ENCODE measurements at places on chromosomes 1 and 21.

DNA sequence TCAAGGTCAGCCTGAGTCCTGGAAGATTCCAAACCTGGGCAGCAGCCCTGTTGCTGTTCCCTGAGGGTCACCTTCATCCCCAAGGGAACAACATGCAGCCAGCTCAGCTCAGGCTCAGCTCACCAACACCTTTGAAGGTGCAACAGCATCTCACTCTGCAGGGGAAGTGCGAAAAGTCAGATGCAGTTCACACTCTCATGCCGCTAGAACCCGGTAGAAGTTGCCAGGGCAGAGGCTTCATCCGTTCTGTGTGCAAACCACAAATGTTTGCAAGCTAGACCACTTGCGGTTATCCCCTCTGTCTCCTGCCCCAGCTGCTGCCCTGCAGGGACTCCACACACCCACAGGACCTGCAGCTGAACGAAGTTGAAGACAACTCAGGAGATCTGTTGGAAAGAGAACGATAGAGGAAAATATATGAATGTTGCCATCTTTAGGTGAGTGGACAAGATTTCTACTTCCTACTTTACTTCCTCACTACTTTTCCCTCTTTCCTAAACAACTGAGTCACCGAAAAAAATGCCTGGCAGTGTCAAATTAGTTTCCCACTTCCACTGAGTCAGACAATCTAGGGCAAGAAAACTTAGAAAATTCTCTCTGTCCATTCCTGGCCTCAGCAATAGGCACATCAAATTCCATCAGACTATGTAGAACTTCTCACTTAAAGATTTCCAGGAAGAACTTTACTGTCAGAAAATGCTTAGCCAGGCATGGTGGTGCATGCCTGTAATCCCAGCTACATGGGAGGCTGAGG is 1.8 kb upstream of the FCRL6 start:
- DNase-seq = no peak

GRCh38 chr21:46555225-46555617 is 49.7 kb downstream of the S100B start:
- DNase-seq = no peak

DNA sequence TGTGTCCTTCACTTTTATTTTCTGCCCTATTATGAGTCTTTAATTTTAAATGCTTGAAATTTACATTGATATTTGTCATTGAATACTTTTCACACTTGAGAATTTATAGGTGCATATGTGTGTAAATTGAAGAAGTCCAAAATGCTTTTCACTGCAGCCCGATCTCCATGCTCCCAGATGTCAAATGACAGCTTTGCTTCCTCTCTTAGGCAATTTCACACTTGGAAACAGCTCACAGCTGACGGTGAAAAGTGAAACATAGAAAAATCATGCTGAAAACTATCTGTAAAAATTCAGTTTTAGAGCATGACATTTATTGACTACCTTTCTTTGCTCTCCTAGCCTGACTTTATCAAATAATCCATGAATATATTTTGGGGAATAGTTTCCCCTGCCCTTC is 196.0 kb downstream of the RPS6KC1 start:
- no peak for DNase-seq

- no peak for DNase-seq
Observed at GRCh38 chr21:41932191-41932575, 21.6 kb downstream of the C2CD2 start.

DNA sequence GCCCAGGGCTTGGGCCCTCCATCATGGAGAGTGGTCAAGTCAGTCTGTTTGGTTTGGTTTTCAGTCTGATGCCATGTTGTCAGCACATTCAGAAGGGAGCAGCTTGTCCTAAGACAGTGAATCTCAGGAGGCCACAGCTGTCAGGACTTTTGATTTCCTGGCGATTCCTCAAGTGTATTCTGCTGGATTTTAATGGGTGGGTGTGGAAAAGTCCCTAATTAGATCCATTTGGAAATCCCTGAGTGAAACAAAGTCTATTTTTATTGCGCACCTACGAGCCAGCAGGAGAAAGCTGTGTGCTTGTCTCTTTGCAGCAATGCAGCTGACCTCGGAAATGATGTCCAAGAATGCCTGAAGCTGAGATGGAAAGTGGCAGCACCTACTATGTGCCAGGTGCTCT is 21.6 kb upstream of the FHAD1 start:
- no peak for DNase-seq

- no peak for DNase-seq
Observed at GRCh38 chr1:40140211-40140973, 20.8 kb upstream of the RLF start.

DNA sequence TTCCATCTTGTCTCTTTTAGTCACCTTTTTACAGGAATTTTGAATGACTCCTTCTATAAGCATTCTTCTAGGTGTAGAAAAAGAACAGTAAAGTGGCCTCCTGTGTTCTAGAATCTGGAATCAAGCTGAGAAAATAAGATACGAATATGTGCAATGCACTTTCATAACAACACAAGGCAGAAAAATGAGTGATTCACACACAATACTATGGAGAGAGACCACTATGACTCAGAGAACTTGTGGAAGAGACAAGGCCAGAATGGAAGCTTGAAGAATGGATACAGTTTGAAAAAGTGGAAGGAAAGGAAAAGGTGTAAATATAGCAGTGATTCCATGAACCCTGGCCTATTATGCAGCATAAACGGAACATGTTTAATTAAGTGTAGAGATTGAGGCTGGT is 57.1 kb upstream of the SAMSN1 start:
- no peak for DNase-seq

DNA sequence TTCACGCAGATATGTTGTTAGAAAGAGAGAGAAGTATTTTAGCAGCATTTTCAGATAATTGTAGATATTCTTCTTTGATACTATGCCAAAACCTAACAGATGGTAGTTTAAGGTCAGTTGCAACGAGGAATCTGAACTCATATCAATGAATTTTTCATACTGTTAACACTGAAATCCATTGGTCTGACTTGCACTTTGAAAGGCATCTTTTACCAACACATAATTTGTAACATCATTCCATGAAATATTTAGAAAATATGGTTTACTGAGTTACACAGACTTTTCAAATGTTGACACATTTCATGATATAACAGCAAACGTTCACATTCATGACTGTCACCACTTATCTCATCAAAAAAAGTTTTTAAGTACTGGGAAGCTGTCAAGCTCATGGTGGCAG is 4.6 kb downstream of the ACBD6 start:
- no peak for DNase-seq

DNA sequence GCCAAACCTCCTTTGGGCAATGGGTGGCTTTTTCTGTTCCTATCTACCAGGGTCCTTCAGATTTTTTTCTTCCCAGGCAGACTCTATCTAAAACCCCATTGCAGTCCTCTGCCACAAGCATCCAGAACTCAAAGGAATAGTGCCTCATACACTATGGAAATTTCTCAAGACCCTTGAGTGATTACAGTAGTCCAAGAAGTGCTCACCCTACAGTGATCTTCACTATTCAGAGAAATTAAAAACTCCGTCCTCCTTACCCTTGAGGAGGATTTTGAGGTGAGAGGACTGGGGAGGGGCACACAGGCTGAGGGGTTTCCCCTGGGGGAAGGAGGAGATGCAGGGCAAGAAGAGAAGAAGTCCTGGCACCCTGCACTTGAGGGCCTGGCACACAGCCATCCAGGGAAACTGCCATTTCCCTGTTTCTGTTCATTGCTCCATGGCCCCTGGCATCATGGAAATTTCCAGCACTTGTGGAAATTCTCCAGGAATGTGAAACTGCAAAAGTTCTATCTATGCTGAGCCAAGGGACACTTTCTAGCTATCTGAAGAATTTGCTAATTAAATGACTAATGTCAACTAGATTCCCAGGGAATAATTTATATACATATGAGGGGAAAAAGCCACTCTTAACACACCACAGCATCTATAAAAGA is 102.5 kb upstream of the ATP1B1 start:
- DNase-seq = no peak

- DNase-seq = no peak
Observed at GRCh38 chr1:231883382-231883781, 256.8 kb downstream of the DISC1 start.

DNA sequence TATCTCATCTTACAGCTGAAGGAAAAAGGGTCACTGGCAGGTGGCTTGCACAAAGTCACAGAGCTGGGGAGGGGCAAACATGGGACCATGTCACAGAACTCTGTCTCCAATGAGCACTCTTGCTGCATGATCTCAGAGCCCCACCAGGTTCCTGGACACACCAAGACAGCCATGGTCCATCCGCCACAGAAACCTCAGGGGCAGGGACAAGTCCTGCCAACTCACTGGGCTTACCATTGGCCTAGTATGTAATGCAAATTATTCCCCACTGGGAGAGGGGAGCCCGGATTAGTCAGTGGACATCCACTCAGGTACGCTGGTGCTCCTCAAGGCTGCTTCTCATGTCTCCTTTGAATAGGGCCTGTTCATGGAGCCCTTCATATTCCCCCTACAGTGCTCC is 14.2 kb downstream of the S100A7A start:
- no peak for DNase-seq

DNA sequence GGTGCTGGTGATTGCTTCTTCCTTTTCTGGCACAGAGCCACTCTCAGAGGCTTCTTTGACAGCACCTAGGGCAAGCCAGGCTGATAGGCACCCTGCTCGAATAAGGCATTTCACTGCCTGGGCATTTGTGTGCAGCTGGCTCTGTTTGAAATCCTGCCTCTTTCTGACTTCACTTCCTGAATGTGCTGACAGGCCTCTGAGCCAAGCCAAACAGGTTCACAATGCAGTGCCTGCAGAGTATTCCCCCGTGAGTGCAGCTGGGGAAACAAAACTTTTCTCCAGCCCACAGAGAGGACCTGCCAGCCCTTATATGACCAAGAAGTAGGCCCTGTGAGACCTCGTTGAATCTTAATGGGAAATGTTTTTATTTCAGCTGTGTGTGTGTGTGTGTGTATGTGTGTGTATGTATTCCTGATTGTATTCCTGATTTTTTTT is 10.4 kb downstream of the JUN start:
- DNase-seq = no peak

GRCh38 chr1:228161362-228161761 is 4.2 kb upstream of the IBA57 start:
- no peak for DNase-seq

GRCh38 chr1:214941061-214941460 is 141.5 kb upstream of the KCNK2 start:
- DNase-seq = no peak

- DNase-seq = no peak
Observed at GRCh38 chr21:20998886-20999285, 677 bp downstream of the NCAM2 start.

DNA sequence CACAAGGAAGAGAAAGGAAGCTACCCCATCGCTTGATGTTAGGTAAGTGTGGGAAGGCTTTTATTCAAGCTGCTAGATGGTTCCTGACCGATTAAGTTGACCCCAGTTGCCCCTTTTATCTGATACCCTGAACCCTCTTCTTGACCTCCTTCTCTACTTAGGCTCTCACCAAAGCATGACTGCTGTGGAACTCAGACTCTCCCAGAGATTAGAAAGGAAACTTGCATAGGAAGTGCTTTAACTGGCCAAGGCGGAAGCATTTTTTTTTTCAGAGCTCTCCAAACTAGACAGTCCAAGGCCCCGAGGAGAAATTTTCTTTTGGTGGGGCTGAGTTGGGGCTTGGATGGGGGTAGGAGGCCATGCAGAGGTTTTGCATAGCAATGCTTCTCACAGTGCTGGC is 101.3 kb upstream of the USP24 start:
- no peak for DNase-seq

DNA sequence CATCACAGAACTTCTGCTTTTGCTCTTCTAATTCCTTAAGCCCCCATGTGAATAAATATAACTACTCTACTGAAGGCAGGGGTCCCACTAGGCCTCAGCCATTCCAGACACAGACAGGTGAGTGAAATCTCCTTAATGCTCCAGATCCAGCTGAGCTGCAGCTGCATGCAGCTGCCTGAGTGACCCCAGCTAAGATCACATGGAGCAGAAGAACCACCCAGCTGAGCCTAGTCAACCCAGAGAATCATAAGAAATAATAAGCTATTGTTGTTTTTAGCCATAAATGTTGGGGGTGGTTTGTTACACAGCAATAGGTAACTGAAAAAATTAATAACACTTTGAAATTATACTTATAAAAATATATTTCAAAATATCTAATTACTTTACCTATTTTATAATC is 220.3 kb downstream of the SIPA1L2 start:
- DNase-seq = no peak

- DNase-seq = no peak
Observed at GRCh38 chr1:17377325-17377953, 5.4 kb downstream of the PADI6 start.

DNA sequence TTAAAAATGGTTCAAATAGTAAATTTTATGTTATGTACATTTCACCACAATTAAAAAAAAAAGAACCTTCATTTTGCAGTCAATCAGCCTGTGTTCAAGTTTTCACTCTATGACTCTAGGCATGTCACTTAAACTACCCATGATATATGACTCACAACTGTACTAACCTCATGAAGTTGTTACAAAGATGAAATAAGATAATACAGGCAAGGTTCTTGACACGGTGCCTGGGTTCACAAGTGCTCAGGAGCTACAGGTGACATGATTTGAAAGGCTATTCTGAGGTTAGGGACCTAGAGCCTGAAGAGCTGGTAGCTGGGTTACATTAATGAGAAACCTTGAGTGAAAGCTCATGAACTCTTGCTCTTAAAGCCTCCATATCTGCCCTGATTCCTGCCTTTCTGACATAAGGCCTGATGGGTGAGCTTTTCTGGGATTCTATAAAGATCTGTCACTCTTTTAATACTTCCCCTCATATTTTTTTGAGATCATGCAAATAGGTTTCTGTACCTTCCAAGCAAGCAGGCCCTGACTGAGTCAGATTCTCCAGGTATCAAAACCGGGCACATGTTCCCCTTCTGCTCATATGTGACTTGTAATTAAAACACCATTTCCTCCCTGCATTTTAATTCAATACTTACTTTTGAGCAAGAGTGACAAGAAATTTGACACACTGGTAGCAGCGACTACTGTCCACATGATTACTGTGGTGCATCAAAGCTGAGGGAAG is 34.0 kb downstream of the PCSK9 start:
- no peak for DNase-seq

DNA sequence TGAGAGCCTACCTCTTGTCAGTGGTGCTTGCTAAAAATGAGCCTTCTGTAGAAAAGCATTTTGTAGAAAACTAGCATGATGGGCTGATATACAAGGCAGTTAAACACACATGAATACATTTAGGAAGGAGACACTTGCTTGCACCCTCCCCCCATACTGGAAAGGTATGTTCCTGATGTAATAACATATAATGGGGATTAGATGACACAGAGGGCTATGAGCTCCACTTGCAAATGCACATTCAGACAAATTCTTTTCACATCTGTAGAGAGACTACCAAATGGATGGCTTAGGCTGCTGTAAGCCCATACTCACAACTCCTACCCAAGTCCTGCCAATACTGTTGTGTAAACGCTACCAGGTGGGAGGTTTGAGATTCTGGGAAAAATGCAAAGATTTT is 634.0 kb downstream of the SMYD3 start:
- DNase-seq = no peak

DNA sequence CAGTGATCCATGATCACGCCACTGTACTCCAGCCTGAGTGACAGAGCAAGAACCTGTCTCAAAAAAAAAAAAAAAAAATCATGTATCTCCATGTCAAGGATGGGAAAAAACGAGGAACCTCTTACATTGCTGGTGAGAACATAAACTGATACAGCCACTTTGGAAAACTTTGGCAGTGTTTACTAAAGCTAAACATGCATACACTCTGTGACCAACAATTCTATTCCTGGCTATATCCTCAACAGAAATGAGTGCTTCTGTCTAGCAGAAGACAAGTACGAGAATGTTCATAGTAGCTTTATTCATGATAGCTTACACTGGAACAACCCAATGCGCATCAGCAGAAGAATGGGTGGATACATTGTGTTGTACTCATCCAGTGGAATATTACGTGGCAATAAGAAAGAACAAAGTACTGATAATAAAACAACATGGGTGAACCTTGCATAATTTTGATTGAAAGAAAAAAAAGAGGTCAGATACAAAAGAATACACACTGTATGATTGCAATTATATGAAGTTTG is 31.5 kb upstream of the SLC6A9 start:
- DNase-seq = no peak

Measured in activated naive CD4-positive, alpha-beta T cell treated with anti-CD3 and anti-CD28 coated beads, Interleukin-2, amount 50 U/mL, for 16 hours (primary cell).